ENCODE measurements at places on chromosomes 16 and 17. TPM values are rescaled to one million over a fixed set of nuclear protein-coding genes. Genes with fewer than 3 reads are reported as not detected.

Gene PIGS
- total RNA-seq = 52.1 TPM

Gene BCL6B
- 4.2 TPM for total RNA-seq

Gene HOXB6
- not detected for total RNA-seq

Gene NPIPA1
- 77.4 TPM for total RNA-seq

Gene KRTAP3-2
- total RNA-seq = not detected

Gene TGFB1I1
- 4.2 TPM for total RNA-seq

Gene STX4
- total RNA-seq = 13.0 TPM
